ENCODE measurements at places on chromosomes 2 and 18.

- no peak for DNase-seq
Measured at GRCh38 chr2:186709529-186710450, 15.9 kb downstream of the FAM171B start.

DNA sequence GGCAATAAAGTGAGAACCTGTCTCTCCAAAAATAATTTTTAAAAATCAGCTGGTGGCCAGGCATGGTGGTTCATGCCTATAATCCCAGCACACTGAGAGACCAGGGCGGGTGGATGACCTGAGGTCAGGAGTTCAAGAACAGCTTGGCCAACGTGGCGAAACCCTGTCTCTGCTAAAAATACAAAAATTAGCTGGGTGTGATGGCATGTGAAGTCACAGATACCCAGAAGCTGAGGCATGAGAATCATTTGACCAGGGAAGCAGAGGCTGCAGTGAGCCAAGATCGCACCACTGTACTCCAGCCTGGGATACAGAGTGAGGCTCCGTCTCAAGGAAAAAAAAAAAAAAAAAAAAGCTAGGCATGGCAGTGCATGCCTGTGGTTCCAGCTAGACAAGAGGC lies 7.4 kb upstream of the GPR75 start:
- no peak for DNase-seq

DNA sequence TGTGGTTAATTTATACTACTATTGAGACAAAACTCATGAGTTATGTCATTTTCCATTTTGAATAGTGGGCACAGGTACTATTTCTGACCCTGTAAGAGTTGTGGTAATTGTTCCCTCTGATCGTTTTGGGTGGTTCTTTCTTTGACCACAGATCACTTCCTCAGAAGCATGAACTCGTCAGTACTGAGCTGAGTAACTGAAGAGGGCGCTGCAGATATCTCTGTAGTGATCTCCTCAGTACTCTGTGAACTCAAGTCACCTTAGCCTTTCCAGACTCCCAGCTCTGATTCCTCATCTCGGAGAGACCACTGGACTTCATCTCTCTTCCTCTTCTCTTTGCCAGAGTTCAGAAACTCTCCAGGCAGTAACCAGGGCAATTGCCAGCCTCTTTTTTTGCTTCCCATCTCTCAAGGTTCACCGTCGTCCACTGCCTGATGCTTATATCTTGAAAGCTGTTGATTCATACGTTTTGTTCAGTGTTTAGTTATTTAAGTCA lies 9.4 kb upstream of the IL1RL1 start:
- DNase-seq = no peak

DNA sequence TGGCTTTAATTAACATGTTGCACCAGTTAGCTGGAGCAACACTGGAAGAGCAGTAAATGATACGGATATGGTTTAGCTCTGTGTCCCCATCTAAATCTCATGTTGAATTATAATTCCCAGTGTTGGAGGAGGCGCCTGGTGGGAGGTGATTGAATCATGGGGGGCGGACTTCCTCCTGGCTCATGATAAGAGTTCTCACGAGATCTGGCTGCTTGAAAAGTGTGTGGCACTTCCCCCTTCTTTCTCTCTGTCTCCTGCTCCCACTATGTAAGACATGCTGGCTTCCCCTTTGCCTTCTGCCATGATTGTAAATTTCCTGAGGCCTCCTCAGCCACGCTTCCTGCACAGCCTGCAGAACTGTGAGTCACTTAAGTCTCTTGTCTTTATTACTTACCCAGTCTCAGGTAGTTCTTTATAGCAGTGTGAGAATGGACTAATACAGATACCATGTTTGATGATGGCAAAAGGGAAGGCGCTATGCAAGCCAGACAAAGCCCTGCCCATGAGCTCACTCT lies 963.6 kb downstream of the SOCS6 start:
- DNase-seq = no peak

DNA sequence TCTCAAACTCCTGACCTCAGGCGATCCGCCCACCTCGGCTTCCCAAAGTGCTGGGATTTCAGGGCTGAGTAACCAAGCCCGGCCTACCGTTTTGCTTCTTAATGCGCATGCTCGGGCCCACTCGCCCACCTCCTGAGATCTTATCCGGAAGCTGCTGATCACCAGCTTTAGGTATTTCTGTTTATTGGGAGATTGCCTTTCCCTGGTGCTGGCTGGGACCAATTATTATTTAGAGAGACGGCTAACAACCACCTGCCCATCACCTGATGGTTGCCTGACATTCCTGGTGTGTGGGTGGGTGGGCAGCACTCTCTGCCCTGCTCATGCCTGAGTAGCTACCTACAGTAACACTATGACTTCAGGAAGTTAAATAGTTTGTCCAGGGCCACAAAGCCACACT lies 56.3 kb upstream of the ZNF532 start:
- DNase-seq = no peak

GRCh38 chr2:10911291-10912075 lies at the start of gene KCNF1:
KCNF1 (plus strand) TSS chr2:10911934; CDS start chr2:10912427, 493 bp downstream.
- peak; percentile 57 for DNase-seq

DNA sequence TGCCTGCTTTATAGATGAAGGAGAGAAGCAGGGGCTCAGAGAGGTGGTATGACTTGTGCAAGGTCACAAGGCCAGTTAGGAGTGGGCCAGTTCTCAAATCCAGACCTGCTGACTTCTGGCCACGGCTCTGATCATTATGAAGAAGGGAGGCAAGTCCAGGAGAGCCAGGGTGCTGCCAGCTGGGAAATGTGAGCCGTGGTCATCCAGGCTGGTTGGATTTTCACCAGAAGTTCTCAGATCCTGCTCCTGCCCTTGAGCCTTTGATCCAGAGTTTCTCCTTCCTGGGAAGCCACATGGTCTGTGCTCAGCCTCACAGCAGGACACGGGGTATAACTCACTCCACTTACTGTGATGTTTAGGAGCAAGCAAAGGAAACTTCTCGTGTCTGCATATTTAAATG lies 239.9 kb downstream of the KLHL29 start:
- DNase-seq = no peak

- no peak for DNase-seq
Measured at GRCh38 chr2:234305846-234306245, 191.0 kb downstream of the ARL4C start.

GRCh38 chr2:231934441-231935206 lies 8.4 kb upstream of the NPPC start:
- DNase-seq = no peak

GRCh38 chr2:155872396-155872795 lies 460.1 kb downstream of the NR4A2 start:
- DNase-seq = no peak

DNA sequence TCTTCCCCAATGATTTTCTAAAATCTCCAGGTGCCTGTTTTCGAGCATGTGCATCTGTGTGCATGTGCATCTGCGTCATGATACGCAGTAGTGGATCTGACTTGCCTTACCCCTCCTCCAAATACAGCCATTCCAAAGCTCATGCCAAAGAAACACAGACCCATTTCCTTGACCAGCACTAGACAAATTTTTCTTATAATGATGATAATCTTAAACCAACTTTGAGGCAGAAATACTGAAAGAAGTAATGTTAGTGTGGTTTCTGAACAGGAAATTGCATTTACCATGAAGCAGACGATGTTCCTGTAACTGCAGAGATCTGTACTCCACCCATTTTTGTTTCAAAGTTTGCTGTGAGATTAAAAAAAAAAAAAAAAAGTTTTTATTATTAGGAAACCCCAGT lies 25.6 kb downstream of the CYTIP start:
- no peak for DNase-seq

- no peak for DNase-seq
Measured at GRCh38 chr2:40809156-40809555, 357.3 kb upstream of the SLC8A1 start.

DNA sequence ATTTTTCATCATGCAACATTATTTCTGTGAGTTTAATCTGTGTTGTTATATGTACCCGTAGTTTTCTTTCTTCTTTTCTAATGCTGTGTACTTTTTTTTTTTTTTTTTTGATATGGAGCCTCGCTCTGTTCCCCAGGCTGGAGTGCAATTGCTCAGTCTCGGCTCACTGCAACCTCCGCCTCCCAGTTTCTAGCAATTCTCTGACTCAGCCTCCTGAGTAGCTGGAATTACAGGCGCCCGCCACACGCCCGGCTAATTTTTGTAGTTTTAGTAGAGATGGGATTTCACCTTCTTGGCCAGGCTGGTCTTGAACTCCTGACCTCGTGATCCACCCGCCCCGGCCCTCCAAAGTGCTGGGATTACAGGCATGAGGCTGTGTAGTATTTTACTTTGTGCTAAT lies 155.4 kb downstream of the GALR1 start:
- DNase-seq = no peak

DNA sequence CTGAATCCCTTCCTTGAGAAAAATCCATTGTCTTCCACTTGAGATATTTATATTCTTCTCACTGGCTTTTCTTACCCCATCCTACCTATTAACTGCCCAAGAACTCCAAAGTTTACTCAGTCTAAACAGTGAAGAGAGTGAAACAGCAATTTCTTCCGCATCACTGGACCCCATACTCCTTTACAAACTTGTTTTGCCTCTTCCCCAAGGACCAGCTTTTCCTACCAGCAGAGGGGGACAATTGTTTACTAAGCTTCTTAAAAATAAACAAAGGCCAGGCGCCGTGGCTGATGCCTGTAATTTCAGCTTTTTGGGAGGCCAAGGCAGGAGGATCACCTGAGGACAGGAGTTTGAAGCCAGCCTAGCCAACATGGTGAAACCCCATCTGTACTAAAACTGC lies 52.0 kb downstream of the LRATD1 start:
- no peak for DNase-seq

DNA sequence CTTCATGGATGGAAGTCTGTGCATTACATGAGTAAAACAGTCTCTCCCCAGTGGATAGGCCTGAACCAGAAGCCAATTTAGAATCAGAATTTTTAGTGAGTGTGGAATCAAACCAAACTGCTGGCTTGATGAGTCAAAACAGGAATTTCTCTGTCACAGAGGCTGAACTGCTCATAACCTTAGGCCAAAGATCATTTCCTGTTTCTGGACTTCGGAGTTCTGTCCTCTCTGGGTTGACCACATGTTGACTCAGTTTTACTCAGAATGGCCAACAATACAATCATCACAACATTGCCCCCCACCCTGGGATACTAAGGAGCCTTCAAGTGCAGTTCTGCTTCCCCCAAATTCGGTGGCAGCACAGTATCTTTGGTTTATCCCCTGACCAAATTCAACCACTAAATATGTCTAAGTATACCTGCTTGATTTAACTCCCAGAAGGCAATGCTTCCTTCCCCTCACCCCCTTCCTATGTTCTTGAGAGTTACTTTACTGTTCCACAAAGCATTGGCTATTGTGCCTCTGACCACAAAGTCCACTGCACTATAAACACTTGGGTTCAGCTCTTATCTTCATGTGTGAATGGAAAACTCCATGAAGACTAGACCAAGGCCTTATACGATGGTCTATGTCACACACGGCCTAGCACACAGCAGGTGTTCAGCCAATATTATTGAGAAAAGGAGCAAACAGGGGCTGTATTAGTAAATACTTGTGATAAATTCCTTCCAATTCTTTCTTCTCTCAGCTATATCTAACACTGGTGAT lies 67.8 kb downstream of the NXPH2 start:
- DNase-seq = no peak

DNA sequence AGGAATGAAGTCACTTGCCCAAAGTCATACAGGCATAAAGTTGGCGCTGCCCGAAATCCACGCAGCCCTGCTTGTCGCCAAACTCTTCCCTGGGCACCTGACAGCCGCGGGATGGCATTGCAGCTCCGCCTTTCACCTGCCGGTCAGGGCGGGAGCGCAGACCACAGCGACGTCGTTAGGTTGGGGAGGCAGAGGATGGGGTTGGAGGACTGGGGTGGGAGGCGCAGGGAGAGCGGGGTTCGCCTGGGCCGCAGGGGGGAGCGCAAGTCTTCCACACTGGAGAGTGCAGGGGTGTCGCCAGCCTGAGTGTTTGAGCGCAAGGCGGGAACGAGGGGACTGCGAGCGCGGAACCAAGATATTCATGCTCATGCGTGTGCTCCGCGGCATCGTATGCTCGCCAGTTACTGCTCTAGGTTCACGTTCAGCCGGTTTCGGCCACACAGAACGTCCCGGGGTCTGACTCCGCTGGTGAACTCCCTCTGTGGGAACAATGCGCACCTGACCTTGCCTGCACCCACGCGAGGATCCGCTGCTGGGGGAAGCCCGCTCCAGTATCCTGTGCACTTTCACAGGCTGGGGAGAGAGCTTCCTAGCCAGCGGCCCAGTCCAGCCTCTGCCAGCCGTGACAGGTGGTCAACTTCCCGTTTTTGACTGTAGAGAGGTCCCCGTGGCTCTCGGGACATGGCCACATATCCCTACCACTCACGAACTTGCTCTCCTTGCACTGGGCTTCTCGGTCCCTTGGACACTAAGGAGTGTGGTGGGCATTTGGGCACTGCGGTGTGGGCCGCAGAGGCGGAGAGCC lies 767 bp upstream of the NPPC start:
- DNase-seq = peak; percentile 54

DNA sequence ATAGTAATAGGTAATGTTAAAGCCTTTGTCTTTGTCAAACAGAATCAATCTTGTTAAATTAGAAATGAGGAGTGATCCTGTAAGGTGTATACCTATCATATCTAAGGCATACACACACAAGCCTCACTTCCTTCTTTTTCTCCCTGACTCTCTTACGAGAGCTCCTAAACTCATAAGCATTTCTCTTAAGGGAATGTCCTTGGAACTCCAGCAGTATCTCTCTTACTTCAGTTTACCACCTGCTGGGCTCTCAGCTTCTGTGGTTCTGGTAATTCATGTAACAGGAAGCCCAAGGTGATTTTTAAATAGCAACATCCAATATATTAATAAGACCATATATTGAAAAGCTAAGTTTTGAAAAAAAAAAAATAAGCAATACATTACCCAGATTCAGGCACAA lies 85.9 kb downstream of the UBE2E3 start:
- DNase-seq = no peak

DNA sequence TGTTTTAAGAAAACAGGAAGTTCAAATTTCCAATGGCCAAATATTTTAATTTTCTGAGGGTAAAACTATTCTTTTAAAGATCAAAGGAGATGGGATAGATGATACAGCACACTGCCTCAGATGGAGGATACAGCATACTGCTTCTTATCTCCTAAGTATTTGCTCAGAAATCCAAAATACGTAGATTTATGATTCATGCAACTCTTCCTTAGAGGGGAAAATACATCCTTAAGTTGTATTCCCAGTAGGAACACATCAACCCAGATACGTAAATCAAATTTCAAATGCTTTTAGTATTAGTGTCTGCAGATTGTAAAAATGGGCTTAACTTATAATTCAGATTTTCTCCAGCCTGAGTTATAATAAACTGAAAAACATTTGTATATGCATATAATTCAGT lies 235.2 kb downstream of the ZNF385B start:
- DNase-seq = no peak

- DNase-seq = no peak
Measured at GRCh38 chr2:26148501-26148900, 24.4 kb upstream of the GAREM2 start.

Data from tibial artery (tissue), 4 donors.